ENCODE measurements at places on chromosomes 5 and 9.

- DNase-seq = no peak
These were observed 17.2 kb upstream of the GDA start for GRCh38 chr9:72132052-72132451.

DNA sequence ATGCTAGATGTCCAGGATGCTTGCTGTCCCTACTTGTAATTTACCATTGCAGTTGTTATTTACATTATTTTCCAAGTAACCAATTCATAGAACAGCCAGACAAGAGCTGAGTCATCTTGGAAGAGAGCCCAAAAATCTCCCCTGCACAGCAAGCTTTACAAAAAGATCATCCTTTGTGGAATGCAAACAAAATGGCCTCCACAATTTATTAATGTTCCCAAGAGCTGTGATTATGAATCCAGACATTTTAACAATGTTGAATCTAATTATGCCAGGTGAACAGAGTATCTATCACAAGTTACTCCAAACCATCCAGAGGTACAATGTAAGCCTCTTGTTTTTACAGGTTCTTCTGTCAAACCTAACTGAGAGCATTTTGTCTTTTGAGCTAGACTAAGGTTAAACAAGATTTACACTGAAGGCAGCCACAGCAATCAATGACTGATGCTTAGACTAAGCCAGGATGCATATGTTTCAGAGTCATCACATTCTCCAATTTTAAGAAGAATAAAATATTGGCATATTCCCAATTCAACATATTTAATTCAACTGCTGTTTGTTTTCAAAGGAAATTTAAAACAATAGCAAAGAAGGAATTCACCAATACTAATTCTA, 95.3 kb upstream of the SLC12A2 start:
- DNase-seq = no peak

DNA sequence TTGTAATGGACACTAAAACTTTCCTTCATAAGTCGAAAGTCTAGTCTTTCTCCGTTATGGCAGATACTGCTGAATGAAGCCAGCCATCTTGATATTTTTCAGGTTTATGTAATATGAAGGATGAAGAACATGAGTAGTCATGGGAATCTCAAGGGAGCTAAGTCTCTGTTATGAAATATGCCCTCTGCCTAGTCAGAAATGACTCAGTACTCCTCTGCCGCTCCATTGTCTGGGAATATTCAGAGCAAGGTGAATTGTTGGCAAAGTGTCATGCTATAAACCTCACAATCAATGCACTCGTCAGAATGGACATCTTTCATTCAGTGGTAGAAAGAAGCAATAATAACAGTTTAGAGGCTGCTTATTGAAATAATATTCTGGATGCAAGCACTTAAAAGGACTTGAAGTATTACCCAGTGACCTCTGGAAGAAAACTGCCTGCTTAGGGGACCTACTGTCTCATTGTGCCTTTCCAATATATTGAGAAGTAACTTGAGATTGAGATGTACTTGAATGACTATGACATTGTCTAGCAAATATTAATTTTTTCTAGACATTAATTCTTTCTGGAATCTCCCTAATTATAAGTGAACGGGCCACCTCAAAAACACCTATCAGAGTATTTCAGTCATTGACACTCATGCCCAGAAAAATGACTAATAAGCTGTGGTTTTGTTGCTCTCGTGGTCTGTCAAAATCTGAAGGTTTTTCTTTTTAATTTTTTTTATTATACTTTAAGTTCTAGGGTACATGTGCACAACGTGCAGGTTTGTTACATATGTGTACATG, 1011.5 kb upstream of the ACO1 start:
- no peak for DNase-seq

- no peak for DNase-seq
These were observed 255.2 kb downstream of the PDZD2 start for GRCh38 chr5:31894141-31894540.

GRCh38 chr5:102375272-102375671, 79.2 kb upstream of the SLCO4C1 start:
- DNase-seq = no peak

GRCh38 chr9:129720181-129720864, 32.5 kb downstream of the PTGES start:
- DNase-seq = no peak

DNA sequence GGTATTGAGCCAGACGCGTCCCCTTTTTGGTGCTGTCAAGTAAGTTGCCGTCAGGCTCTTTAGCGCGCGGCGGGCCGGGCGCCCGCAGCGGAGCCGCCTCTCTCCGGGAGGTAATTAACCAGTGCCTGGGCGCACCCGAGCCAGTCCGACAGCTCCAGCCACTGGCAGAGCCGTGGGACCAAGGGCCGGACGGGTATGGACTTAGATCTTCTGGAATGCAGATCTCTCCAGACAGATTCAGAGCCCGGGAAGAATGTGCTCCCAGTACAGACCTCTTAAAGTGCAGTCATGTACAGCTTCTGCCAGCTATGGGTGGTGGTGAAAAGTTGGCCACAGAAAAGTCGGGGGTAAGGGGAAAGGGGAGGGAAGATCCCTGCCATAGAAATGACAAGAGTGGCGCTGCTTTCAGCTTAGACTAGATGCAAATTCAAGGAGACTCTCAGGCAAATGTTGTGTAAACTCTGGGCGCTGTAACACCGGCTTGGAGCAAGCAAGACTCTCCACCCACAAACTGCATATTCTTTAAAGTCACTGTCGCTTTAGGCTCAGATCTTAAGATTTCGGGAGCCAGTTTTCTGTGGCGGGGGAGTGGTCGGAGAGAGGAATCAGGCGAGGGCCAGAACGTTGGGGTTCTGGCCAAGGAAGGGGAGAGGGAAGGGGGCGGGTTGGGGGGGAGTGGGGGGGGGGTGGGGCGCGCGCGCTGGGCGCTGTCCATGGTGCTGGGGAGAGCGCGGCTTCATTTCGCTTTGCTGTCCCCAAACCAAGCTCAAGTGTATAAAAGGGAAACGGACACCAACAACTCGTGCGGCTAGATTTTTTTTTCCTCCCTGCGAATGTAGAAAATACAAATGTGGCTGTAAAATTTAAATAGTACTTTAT, 29.2 kb downstream of the NR2F1 start:
- DNase-seq = no peak

- DNase-seq = no peak
These were observed 67.9 kb downstream of the OSMR start for GRCh38 chr5:38913714-38914113.

- DNase-seq = no peak
These were observed 31.3 kb downstream of the PARP8 start for GRCh38 chr5:50697739-50698138.

DNA sequence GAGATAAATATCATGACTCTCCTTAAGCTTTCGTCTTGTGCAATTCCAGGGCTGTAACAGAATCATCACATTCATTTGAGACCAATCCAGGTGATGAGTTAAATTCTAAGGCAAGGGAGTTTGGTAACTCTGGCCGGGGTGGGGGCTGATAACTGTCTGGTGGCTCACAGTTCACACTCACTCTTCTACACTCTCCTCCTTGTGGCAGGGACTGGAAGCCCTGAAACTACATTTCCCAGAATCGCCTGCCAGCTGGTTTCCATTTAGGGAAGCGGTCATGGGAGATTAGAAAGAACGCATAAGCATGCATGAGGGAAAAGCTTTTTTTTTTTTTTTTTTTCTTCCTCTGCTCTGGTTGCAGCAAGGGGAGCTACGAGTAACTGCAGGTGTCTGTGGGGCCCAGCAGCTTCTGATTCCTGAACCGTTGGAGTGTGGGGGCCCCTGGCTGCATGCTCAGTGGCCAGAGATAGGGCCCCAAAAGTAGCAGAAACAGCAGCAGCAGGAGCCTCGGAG, 154.8 kb upstream of the TBC1D2 start:
- no peak for DNase-seq

DNA sequence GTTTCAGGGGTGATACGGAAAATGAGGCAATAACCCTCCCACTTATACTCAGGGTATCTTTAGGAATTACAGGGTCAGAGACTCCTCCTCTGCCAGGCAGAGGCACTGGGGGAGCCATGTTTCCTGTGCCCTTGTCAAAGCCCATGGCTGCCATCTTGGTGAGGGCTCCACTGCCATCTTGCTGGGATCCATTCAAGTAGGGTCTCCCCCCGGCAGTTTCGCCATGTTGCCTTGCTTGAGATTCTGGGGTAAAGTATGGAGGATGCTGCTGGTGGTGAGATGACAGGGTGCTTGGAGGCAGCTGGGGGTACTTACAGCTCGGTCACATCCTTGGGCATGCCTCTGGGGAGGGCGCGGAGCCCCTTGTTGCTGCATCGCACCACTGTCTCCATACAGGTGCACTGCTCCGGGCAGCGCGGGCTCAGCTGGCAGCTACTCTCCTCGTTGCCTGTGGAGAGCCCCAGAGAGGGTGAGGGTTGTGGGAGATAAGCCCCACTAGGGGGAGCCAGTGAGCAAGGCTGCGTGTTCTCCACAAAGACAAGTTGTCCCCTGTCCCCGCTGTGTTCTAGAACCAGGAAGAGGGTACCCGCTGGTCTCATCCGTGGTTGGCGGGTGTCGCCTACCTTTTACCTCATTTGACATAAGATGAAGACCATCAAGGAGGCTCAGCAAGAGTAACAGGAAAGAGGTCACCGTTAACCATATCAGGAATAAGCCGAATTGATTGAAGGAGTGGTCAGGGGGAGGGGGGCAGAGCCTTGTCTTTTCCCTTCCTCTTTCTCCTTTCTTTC, 169.0 kb upstream of the PANK3 start:
- DNase-seq = no peak

DNA sequence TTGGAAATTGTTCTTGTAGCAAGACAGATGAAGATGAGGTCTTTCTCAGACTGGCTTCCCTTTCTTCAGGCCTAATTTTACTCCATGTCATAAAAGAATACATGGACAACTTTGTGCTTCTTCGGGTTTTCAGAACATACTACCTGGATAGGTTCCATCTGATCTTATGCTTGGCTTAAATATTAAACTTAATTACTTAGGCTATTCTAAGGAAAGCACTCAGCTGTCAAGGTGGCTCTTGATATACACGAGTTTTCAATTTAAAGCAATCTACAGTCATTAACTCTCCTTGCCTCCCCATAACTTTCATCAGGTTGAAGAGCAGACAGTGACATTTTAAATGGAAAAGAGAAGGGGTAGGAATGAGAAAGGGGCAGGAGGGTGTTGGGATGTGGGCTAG, 9.5 kb upstream of the PPP3R2 start:
- no peak for DNase-seq

GRCh38 chr5:43017428-43017815, 22.7 kb downstream of the ANXA2R start:
- DNase-seq = no peak

DNA sequence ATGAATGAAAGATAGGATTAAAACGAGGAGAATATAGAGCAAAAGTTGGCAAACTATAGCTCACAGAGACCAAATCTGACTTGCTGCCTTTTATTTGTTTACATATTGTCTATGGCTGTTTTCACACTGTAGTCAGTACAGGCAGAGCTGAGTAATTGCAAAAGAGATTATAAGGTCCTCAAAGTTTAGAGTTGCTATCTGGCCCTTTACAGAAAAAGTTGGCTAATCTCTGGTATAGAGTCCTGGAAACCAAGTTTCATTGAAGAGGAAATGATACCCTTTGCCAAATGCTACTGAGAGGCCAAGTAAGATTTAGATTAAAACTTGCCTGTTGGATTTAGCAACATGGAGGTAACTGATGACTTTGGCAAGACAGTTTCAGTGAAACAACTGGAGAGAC, 36.0 kb downstream of the LYRM7 start:
- no peak for DNase-seq

DNA sequence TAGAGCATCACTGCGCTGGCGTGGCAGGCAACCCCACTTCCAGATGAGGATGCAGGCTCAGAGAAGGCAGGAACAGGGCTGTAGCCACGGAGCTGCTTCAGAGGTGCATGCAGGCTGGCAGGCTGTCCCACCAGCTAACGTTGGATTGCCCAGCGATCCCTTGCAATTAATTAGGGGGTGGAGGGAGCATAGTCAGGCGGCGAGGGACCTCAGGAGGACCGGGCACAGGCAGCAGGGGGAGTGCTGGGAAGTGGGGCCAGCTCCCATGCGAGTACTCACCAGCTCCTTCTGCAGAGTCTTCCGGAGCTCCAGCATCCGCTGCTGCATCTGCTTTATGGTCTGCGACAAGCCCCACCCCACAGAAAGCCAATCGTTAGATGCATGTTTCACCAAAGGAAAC, 20.3 kb downstream of the ARPC5L start:
- no peak for DNase-seq

DNA sequence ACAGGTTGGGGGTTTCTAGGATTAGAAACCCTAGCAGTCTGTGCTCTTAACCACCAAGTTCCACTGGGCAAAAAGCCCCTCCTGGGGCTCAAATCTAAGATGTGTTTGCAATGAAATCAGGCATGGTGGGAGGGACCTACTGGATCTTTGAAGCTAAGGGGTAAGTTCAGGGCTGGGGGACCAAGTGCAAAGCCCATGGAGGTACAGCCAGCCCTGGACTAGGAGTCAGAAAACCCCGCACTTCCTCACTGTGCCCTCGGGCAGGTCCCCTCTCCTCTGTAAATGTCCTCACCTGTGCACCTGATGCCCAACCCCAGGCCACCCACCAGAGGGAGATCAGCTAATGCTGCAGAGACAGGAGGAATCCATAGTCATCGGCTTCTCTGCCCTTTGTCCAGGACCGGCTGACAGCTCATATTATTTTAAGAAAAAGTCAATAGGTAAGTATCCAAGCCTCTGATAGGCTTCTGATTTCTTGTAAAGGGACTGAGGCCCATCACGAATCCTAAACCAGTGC, 138.3 kb downstream of the PAX5 start:
- DNase-seq = no peak

DNA sequence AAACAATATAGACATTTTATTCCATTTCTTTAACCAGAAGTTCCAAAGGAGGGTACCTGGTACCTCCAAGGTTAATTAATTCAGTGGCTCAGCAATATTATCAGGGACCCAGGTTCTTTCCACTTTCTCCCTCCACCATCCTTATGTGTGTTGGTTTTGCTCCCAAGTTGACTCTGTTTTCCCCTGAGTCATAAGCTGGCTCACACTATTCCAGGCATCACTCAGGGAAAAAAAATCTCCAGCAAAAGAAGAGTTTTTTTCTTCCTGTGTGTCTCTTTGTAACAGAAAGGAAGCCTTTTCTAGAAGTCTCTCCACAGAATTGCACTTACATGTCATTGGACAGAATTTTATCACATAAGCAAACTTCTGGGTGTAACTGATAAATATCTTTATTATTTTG, 31.2 kb upstream of the GALNT10 start:
- no peak for DNase-seq

GRCh38 chr5:59766427-59767210, 126.9 kb downstream of the PDE4D start:
- no peak for DNase-seq

Measured in NCI-H1417 treated with DMSO at 0.1 percent for 48 hours (cell line).